ENCODE measurements at places on chromosomes 11 and 22.

DNA sequence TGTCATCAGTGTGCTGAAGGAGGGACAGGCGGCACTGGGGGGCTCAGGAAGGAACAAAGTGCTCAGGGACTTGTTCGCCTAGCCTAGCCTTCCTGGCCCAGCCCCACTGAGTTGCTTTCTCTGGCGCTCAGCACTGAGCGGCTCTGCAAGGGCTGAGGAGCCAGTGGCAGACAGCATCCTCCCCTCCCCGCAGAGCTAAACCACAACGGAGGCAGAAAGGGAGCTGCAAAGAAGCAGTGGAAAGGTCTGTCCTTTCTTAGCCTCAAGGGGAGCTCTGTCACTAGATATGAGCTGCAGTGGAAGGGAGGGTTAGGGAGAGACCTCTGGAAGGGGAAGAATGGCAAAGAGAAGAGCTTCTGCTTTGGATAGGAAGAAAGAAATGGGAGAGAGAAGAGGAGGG is 89.7 kb upstream of the PHOX2A start:
- no peak for DNase-seq

DNA sequence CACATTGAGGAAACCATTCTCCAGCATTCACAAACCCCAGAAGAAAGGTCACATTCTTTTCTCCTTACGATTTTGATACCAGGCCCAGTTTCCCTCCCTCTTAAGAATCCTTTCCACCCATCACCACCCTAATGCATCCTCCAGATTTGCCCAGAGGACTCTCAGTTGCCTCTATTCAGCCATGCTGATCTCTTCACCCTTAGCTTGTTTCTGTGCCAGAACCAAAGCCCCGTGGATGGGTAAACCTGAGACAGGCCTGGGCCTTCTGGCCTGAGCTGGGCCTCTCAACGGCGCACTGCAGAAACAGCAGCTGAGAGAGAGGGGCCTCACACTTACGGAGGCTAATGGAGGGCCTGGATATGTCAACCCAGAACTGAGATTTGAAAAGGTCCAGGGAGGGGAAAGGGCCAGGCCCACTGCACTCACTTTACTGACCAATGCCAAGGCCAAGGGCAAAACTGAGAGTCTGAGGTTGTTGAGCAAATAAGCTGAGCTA is 32.2 kb upstream of the OAF start:
- no peak for DNase-seq

- no peak for DNase-seq
These were observed 12.5 kb upstream of the MICALL1 start for GRCh38 chr22:37893583-37893983.

GRCh38 chr22:17738386-17739128 is 35.7 kb downstream of the BID start:
- no peak for DNase-seq

- DNase-seq, result no peak
These were observed 86.9 kb downstream of the UBASH3B start for GRCh38 chr11:122742301-122743018.
